Esophagus squamous epithelium (tissue), 5 donors: ENCODE measurements at places on chromosomes 7 and 10. TPM values are rescaled to one million over a fixed set of nuclear protein-coding genes. Genes with fewer than 3 reads are reported as not detected.

DNA sequence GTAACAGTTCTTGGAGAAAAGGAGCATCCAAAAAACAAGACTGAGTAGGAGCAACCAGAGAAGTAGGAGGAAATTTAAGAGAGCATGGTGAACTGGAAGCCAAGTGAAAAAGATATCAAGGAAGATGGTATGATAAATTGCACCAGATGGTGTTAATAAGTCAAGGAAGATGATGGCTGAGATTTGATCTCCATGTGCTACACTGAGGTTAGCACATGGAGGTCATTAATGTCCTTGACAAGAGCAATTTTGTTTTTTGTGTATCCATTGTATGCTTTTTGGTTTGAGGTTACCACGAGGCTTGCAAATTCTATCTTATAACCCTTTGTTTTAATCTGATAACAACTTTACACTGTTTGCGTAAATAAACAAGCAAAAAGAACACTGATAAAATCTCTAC lies 11.3 kb upstream of the PTTG1IP2 start:
- no peak overlapping the region for H3K4me3 ChIP-seq
- H3K36me3 ChIP-seq, result no peaks in the 10 kb centered on the region
- no peaks in the 10 kb centered on the region for H3K27me3 ChIP-seq
- DNase-seq, result no peak
- H3K27ac ChIP-seq, result no peak overlapping the region

GRCh38 chr7:56287429-56288138 lies 171.4 kb upstream of the NUPR2 start:
- no peaks in the 10 kb centered on the region for H3K4me1 ChIP-seq
- no peaks in the 10 kb centered on the region for H3K36me3 ChIP-seq
- DNase-seq, result no peak
- H3K4me3 ChIP-seq, result peak overlapping the region; percentile 28
- no peaks in the 10 kb centered on the region for H3K27me3 ChIP-seq
- peak overlapping the region; percentile 7 for H3K27ac ChIP-seq

GRCh38 chr7:70193514-70193913 lies 595.2 kb downstream of the AUTS2 start:
- H3K27ac ChIP-seq, result no peak overlapping the region
- H3K4me1 ChIP-seq, result no peaks in the 10 kb centered on the region
- H3K36me3 ChIP-seq, result no peaks in the 10 kb centered on the region
- no peaks in the 10 kb centered on the region for H3K27me3 ChIP-seq
- DNase-seq, result no peak
- no peak overlapping the region for H3K4me3 ChIP-seq

DNA sequence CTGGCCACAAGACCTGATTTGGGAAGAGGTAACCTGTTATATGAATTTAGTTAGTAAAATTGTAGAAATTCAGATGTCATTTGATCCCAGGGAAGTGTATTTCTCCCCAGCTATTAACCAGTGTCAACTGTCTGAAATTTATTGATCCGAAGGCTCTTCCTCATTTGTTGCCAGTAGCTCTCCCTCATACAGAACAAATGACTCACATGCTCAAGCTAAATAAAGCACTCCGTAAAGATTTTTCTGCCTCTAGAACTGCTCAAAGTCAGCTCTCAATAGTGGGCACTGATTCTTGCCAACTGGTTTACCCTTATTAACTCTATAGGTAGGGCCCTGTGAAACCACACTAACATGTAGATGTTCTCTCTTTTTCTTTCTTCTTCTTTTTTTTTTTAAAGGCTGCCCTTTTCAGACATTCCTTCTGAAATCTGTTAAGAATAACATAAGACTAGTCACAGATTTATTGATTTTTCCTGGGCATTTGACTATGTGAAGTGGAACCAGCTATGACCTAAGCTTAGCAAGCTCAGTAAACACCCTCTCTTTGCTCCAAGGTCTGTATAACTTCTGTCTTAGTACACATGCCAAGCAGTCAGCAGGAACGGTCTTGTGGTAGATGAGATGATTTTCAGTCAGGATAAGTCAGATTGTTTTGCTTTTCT lies 21.8 kb downstream of the RPA3 start:
- no peak overlapping the region for H3K27ac ChIP-seq
- no peak overlapping the region for H3K4me3 ChIP-seq

DNA sequence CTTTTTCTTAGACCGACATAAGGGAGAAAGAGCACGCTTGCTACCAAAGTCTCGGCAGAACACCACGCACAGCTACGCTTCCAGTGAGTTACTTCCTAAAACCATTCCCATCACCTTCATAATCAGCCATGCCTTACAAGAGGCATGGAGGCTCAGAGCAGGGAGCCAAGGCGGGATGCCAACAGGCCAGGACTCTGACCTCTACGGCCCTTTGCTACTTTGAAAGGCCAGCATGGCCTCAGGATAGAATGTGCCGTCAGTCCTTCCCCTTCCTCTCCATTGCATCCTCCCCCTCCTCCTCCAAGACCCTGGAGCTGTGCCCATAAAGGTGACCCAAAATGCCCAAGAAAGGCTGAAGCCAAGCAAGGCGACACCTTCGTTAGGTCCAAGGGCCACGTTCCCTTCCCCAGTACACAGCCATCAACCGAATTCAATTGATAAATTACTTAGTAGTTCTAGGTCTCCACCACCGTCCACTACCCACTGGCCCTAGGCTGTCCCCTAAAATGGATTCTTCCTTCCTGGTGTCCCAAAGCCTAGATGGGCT lies 5.7 kb downstream of the PRKAG2 start:
- no peak overlapping the region for H3K4me3 ChIP-seq
- H3K4me1 ChIP-seq, result peaks cover 87% of the 10 kb centered on the region
- no peak for DNase-seq
- H3K27ac ChIP-seq, result peak overlapping the region; percentile 70
- H3K36me3 ChIP-seq, result no peaks in the 10 kb centered on the region

DNA sequence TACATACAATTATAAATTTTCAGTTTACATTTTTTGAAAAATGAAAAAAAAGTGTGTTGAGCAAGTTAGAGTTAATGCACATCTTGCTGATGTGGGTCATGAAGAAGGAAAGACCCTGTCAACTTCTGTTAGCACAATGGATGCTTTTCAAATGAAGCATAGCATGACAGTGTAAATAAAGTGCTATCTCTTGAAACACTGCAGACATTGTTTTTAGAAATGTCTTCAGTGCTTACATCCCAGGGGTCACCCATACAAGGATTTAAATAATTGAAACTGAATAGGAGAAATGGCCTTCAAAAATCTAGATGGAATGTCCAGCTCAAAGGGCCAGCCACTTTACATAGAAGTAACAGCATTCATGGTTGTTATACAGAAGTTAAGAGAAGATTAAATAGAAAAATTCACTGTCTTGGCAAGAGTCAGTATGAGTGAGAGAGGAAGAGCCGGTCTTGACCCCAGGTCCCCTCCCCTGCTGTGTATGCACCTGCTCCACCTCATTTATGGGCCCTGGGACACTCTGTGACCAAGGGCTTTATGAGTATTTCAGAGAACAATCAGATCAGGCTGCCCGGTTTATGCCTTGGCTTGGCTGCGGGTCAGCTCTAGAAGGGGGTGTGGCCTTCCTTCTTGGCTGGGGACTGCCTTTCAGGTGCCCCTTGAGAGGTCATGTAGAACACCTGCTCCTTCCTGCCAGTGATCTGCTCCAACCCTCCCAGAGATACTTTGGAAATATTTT lies 237.7 kb upstream of the TMEM72 start:
- H3K27ac ChIP-seq, result no peak overlapping the region
- no peaks in the 10 kb centered on the region for H3K36me3 ChIP-seq
- H3K4me3 ChIP-seq, result no peak overlapping the region
- no peak for DNase-seq

GRCh38 chr10:15083674-15084501 lies 4.7 kb downstream of the ACBD7 start:
- no peaks in the 10 kb centered on the region for H3K27me3 ChIP-seq
- H3K36me3 ChIP-seq, result no peaks in the 10 kb centered on the region
- H3K4me1 ChIP-seq, result peaks cover 11% of the 10 kb centered on the region
- H3K4me3 ChIP-seq, result peak overlapping the region; percentile 18

DNA sequence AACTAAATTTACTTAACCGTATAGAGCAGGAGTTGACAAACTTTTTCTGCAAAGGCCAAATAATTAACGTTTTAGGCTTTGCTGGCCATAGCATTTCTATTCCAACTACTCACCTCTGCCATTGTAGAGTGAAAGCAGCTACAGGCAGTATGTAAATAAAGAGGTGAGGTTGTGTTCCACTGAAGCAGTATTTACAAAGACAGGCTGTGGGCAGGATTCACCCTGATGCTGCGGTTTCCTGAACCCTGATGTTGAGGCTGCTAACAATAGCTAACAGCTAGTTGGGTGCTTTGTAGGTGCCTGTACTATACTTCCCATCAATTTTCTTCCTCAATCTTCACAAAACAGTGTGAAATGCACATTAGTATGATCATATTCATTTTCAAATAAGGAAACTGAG lies 47.0 kb upstream of the LAMB1 start:
- no peak overlapping the region for H3K4me3 ChIP-seq
- DNase-seq, result no peak
- H3K27ac ChIP-seq, result no peak overlapping the region
- no peaks in the 10 kb centered on the region for H3K27me3 ChIP-seq
- no peaks in the 10 kb centered on the region for H3K4me1 ChIP-seq

DNA sequence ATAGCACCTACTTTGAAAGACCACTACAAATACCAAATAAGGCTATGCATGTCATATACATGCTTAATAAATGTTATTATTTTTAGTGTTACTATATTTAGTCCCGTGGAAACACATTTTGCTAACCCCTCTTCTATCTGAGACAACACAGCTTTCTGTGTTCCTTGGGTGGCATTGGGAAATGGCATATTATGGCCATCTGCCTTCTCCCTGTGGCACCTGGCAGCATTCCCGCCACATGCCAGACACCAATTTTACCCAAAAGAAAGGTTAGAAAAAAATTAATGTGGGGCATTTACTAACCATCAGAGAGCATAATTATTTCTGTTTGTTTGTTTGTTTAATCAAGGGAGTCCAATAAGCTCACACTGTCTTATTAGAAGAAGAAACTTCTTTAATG lies 168.6 kb upstream of the ETV1 start:
- H3K36me3 ChIP-seq, result no peaks in the 10 kb centered on the region
- no peak overlapping the region for H3K4me3 ChIP-seq
- H3K27ac ChIP-seq, result no peak overlapping the region
- DNase-seq, result no peak
- H3K4me1 ChIP-seq, result no peaks in the 10 kb centered on the region

GRCh38 chr7:151440799-151441445 lies 981 bp upstream of the CRYGN start:
- no peaks in the 10 kb centered on the region for H3K27me3 ChIP-seq
- no peaks in the 10 kb centered on the region for H3K36me3 ChIP-seq
- DNase-seq, result no peak
- H3K4me3 ChIP-seq, result no peak overlapping the region
- H3K27ac ChIP-seq, result no peak overlapping the region

- H3K27ac ChIP-seq, result no peak overlapping the region
- no peaks in the 10 kb centered on the region for H3K36me3 ChIP-seq
- H3K4me3 ChIP-seq, result no peak overlapping the region
- no peaks in the 10 kb centered on the region for H3K4me1 ChIP-seq
- H3K27me3 ChIP-seq, result no peaks in the 10 kb centered on the region
Measured at GRCh38 chr10:48363617-48364355, 57.3 kb downstream of the MAPK8 start.

DNA sequence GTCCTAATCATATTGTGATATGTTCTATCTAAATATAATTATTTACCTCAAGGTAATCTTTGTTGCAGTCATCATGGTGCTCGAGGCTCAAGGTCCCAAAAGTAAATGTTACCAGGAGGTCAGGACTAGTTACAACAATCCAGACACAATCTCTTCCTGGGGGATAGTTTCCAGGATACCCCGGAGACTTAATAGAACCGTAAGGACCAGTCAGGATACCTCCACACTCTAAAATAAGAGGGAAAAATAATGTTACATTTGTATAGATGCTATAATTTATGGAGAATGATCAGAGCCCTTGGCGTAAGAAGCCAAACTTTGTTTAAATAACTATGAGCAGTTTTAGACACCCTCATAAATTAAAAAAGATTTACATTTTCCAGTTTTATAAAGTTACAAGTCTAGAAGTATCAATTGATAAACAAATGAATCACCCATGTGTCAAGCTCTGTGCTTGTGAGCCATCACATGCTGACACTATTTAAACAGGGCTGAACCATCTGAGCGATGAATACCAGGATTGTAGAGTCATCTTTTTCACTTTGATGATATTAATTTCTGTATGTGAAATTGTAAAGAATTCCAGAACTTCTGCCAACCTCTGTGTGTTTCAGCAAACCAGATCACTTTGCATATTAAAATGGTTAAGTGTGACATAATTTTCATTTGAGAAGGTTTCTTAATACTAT lies 41.3 kb downstream of the CUBN start:
- no peak overlapping the region for H3K4me3 ChIP-seq
- no peaks in the 10 kb centered on the region for H3K36me3 ChIP-seq
- no peak overlapping the region for H3K27ac ChIP-seq
- no peak for DNase-seq
- no peaks in the 10 kb centered on the region for H3K27me3 ChIP-seq
- no peaks in the 10 kb centered on the region for H3K4me1 ChIP-seq

DNA sequence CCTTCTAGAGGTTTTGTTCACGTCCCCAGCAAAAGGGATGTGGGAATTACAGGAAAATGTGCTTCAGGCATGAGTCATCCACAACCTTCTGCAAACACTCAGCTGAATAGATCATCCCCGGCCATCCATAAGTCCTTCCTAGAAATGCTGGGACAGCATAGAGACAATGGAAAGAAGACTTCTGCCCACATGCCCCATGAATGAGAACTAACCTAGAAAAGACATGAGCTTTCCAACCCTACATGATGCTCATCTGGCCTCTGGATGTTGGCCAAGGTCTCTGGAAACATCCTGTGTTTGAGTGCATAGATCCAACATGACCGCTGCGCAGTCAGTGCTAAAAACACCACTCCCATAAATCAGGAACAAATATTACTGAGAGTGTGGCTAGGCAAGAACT lies 277.5 kb downstream of the PLXNA4 start:
- H3K27me3 ChIP-seq, result no peaks in the 10 kb centered on the region
- no peaks in the 10 kb centered on the region for H3K4me1 ChIP-seq
- H3K27ac ChIP-seq, result no peak overlapping the region
- H3K36me3 ChIP-seq, result no peaks in the 10 kb centered on the region
- no peak for DNase-seq
- H3K4me3 ChIP-seq, result no peak overlapping the region

Gene LIPK
- 1.9 TPM for total RNA-seq

Gene RNF148
- total RNA-seq, result not detected

Gene SPDYE16
- not detected for total RNA-seq

Gene CTAGE15
- total RNA-seq, result 1.4 TPM

Gene ITPRIP
- total RNA-seq, result 38.9 TPM

Gene SFTPA1
- not detected for total RNA-seq

Gene SNX10
- 7.4 TPM for total RNA-seq
